T follicular helper cell (primary cell): ENCODE measurements at places on chromosomes 2 and 18.

- no peak for DNase-seq
Observed at GRCh38 chr2:211306929-211307328, 750.5 kb downstream of the CPS1 start.

DNA sequence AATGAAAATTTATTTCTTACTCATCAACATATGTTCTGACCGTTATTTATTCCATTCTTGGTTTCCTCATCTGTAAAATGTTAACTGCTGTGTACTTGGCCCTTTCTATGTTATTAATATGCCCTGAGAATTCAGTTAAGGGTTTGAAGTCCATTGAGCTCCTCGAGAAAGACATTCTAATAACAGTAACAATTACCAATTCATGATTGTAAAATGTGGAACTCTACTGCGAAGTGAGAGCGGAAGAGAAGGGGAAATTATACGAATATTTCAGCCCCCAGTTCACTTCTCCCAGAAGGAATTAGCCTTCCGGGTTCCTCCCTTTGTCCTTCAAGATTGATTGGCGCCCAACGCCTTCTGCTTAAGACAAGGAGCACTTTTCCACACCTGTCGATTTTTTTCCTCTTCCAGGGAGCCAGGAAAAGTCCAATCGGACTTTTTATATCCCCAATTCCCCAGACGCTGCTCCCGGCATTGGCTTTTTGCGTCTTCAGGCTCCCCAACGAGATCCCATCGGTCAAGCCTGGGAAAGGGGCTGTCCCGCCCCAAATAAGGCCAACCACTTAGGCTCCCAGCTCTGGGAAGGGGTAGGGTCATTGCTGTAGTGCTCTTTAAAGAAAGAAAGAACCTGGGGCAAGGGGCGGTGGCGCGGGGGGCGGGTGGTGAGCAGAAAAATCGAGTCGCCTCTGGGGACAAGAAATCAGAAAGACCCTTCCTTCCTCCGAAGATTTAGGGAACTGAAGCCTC is 1.6 kb downstream of the DSC2 start:
- no peak for DNase-seq

GRCh38 chr2:127619203-127619590 is 26.8 kb upstream of the GPR17 start:
- no peak for DNase-seq

DNA sequence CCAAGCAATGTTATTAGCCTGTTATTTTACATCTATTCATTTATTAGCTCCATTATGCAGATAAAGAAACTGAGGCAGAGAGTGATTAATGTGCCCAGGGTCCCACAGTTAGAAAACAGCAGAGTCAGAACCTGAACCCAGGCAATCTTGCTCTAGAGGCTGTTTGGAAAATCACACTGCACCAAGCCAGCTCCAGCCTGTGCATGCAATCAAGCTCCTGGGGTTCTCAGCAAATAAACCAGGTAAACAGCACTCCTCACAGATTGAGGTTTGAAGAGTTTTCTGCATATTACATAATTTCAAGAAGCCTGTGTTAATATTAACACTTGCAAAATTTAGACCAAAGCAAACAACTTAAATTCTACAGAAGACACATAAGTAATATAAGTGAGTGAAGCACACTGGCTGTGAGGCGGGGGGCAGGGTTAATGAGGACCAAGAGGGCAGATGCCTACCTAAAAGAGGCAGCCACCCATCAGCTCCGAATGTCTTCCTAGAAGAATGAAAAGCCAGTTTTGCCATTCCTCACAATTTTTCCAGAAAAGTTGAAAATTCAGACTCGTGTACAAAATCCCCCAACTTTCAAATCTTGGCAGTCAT is 35.4 kb downstream of the CACNB4 start:
- no peak for DNase-seq

DNA sequence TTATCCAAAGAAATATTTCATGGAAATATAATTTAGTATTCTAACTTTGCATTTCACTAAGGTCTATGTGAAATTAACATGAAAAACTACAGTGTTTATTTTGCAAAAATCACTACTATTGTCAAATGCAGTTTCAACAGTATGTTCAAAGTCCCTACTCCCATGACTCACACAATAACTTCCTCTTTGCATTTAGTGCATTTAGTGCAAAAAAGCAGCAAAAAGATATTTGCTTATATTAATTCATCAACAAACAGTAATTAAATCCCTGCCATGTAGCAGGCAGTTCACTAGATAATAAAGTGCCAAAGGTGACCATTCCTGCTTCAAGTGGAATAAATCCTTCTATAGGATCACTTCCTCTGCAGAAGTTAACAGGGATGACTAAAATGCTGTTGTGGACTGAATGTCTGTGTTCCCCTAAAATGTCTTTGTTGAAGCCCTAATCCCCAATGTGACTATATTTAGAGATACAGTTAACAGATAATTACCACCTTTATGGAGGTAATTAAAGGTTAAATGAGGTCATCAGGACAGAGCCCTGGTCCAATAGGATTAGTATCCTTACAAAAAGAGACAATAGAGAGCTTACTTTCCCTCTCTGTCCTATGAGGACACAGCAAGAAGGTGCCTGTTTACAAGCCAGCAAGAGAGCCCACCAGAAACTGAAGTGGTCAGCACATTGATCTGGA is 61.7 kb downstream of the STK39 start:
- no peak for DNase-seq

DNA sequence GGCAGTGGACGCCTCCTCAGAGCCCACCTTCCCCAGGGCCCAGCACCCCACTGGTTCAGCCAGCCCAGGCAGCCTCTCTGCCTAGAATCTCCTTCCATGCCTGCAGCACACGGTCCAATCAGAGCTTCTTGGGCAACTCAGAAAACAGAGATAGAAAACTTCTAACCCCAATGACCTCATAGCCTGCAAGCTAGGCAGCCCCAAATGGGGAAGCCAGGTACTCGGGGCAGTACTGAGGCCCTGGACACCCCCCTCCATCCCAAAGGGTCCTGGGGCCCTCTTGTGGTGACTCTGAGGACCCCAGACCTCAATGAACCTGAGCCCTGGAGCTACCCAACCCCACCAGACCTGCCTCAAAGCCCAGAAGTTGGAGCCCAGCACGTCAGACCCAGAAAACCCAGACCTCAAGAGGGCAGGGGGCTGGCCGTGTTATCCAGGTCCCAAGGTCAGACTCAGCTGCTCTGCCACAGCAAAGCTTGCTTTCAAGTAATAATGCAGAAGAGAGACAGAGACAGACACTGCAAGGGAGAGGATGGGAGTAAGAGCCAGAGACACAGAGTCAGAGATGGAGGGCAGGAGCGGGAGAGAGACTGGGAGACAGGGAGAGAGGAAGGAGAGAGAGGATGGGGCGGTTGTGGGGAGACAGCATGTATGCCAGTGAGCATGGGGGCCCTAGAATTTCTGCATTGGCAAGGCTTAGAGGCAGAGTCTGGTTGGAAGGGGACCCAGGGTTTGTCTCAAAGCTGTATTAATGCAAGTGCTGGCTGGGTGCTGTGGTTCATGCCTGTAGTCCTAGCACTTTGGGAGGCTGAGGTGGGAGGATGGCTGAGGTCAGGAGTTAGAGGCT is 28.2 kb downstream of the SERTAD2 start:
- no peak for DNase-seq

DNA sequence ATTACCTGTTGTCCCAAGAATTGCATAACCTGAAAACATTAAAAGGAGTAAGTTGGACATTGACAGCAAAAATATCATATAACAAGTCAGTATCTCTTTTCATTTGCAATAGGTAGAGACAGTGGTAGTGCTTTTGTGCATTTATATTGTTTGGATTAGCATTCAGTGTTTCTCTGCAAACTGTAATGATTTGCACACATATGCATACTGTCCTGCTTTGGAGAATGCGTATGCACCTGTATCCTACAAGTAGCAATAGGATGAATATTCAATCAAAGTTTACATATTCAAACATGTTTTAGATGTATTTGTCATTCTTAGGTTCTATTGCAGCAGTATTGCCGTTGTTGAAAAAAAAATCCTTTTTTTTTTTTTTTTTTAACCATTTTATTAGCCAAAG is 201.9 kb downstream of the ZNF407 start:
- no peak for DNase-seq

- no peak for DNase-seq
Observed at GRCh38 chr2:43132683-43133301, 93.6 kb downstream of the ZFP36L2 start.

DNA sequence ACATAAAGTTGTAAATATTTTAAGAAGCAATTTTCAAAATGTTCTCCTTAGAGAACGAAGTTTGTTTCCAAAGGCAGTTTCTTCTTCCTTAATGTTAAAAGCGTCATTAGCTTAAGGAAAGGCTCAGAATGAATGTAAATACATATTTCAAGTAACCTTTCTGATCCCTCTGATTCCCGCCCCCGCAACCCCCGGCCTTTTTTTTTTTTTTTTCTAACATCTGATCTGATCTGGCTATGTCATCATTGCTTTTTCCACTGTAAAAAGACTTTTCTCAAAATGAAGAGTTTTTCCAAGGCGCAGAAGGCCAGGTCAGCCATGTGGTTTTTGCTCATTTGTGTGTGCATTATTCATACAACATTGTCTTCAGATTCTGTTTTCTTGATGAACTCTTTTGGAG is 57.1 kb upstream of the MEIS1 start:
- DNase-seq: no peak

DNA sequence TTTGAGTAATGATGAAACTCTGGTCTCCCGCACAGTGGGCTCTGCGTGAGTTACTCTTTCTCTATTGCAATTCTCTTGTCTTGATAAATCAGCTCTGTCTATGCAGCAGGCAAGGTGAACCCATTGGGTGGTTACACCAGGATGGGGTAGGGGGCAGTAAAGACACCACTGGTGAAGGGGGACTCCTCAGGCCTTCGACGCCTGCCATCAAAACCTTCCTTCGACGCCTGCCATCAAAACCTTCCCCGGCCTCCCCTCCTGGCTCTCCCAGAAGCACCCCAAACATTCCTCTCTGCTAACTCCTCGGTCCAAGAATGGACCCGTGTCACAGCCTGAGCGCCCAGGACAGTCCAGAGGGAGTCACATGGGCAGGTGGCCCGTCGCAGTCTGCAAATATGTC is 4.8 kb upstream of the STARD7 start:
- no peak for DNase-seq

GRCh38 chr2:221442128-221442527 is 130.0 kb downstream of the EPHA4 start:
- no peak for DNase-seq

DNA sequence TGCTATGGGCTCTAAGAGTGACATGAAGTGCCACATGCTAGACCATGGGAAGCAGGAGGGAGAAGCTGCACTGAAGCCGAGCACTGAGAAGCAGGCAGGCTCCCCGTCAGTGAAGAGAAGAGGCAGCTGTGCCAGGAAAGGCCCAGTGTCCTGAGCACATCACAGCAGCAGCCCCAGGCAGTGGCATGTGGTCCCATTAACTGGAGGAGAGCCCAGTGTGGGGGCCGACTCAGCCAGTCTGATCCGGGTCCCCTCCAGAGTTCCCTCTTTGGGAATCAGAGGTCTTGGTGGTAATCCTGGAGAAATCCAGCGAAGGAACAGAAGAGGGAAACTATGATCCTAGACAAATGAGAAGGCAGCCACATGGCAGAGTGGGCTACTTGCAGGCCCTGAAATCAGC is 96.7 kb upstream of the ACAA2 start:
- no peak for DNase-seq

DNA sequence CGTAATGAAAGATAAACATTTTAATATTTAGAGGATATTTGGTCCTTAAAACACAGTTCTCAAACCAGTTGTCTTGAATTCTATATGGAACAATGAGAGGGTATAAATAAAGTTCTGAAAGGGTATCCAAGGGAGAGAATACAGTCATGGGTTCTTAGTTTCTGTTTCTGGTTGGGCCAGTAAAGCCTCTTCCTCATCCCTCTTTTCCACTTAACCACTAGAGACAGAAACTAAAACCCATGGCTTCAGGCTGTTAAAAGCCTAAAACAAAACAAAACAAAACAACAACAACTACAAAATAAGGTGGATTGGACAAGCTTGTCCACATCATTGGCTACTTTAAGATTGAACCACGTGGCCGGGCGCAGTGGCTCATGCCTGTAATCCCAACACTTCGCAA is 18.8 kb downstream of the COQ10B start:
- DNase-seq: no peak

- no peak for DNase-seq
Observed at GRCh38 chr2:110903548-110903947, 171.2 kb downstream of the ACOXL start.

DNA sequence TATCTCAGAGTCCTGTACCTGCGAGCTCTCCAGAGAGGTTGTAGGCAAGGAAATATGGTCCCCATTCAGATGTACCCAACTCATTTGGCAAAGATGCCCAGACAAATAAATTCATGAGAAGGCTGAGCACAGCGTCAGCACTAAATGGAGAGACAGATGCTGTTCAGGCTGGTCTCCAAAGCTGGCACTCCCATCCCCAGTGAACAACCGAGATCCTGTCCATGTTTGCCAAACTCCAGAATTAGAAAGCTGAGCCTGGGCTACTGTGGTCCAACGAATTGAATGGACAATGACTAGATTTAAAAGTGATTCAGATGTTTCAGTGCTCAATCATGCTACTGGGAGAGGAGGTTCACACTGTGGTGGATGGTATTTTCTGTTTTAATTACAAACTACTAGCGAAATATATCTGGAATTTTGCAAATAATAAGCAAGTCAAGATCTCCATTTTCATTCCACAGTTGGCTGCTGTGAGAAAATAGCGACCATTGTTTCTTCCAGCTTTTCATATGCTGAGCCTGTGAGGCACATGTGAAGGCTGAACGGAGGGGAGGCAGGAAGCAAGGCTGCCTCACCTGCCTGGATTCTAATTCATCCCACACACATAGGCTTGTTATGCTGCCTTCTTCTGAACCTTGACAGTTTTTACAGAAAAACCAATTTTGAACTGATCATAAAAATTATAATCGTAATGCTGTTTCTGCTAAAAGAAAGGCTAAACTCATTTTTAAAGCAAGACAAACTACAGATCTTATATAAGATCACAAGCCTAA is 22.6 kb upstream of the DAPL1 start:
- DNase-seq: no peak

GRCh38 chr2:179123272-179123662 is 73.3 kb upstream of the CCDC141 start:
- DNase-seq: no peak

DNA sequence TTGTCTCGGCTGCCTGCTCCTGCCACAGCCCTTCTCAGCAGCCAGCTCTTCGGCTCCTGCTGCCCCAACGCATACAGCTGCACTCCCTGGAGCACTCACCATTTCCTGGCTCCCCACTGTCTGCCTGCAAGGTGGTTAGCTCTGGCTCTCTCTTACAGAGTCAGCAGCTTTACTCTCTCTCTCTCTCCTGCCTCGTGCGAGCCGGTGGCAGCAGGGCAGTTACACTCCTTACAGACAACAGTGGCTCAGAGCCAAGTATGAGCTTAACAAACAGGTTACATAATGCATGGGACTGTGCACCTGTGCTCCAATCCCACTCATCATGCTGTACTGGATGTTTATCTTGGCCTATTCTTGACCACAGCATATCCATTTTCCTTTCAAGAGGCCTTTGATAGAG is 47.4 kb upstream of the DNAJC10 start:
- DNase-seq: no peak

GRCh38 chr2:189943009-189943408 is 119.5 kb downstream of the MSTN start:
- DNase-seq: no peak

DNA sequence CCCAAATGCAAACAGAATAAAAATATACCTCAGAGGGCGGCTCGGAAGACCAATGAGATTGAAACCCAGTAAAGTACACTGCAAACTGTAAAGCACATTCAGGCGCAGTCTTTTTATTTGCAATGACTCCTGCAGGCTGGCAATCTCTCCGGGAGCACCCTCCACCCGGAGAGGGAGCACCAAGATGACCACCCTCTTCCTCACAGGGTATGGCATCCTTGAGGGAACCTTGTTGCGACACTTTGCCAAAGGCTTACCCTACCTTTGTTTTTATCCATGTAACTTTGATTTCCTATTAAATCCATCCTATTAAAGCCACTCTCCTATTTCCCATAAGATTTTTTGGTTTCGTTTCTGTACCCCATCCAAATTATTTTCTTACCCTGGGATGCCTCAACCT is 16.2 kb downstream of the CHST10 start:
- no peak for DNase-seq
